Activated CD4-positive, alpha-beta T cell treated with anti-CD3 and anti-CD28 coated beads for 36 hours (primary cell): ENCODE measurements at places on chromosomes 2 and 18.

GRCh38 chr2:204472375-204472774 lies 72.9 kb upstream of the PARD3B start:
- no peak for DNase-seq

DNA sequence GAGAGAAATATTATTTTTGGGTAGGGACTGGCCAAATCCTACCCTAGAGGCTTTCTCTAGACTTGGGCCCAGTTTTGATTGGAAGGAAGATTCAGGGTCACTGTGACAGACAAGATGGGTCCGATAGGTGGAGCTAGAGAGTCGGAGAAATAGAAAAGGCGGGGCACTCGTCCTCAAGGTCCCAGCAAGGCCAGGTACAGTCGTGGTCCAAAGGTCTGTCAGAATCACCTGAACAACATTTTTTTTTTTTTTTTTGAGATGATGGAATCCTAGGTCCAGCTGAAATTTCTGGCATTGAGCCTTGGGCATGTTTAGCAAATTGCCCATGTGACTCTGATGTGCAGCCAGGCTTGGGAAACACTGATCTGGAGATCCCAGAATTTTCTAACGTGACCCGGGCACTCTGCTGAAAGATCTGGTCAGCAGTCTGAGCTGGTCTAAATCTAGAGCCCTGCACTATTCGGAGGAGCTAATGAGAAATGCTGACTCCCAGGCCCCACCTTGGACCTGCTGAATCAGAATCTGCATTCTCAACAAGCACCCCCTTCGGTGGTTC lies 23.0 kb upstream of the NTSR2 start:
- peak; percentile 77 for DNase-seq

DNA sequence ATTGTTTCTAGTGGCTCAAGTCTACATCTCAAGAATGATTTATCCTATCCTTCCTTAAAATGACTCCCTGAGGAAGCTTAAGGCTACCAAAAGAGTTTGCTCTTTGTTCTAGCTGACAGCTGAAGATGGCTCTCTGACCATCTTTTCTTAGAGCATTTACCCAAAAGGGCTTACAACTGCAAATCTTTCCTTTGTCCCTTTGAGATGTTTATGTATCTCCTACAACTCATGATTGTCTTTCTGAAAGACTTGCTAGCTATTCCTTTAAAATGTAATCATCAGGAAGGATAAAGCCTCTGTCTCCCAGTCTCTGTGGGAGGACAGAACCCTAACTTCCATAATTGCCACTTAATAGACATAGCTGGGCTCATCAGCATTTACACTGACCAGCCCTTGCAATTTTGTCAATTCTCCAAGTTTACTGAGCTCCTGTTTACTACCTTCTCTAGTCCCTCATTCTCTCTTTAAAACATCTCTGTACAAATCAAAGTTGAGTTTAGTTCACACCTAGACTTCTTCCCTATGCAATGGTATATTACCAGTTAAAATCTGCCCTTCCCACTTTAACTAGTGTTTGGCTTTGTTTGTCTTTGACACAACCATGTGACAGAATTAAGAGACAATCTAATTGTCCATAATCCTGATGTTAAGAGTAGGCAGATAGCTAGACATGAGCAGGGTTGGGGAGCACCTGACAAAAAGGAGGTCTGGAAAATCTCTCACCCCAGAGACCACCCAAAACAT lies 188.2 kb downstream of the PTH2R start:
- no peak for DNase-seq

DNA sequence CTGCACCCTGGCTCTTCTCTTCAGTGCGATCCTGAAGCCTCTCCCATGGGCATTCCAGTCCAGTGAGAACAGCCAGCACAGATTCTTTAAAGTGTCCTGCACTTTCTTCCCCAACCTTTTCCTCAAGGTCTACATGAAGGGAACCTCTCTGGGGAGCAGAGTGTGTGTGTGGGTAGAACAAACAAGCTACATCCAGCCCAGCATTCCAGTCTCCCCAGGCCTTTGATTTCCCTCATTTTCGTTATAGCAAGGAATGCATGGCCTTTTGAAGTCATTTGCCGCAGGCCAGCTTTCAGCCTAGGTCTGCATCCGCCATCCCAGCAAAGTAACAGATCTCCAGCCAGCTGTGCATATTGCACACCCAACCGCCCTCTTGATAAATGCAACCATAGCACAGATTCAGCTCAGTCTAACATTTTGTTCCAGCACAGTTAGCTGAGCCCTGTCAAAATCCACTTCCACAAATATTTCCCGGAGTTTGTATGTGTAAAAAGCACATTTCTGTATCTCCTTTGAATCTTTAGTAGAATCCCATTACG lies 44.6 kb downstream of the CD8B2 start:
- no peak for DNase-seq

DNA sequence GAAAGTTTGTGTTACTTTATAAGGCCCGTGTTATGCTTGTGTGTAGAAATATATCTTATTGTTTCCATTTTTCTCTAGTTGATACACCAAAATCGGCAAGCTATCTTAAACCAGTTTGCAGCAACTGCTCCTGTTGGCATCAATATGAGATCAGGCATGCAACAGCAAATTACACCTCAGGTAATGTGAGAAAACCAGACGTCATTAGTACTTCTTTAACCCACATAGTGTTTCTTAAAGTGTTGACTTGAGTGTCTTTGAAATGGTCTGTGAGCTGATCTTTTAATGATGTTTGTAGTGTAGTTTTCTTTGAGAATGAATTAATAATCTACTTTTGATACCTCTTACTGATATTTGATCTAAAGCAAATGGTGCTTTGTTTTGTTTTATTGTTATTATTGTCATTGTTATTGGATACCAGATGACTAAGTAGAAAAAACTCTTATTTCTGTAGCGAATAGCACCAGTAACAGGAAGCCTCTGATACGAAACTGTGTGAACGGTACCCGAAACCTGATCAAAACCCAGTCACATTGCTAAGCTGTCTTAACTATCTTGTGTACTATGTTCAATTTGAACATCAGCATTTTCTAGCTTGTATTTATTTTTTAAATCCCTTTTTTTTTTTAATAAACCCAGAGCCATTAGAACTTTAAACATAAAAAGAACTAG lies 53.7 kb downstream of the PTRHD1 start:
- DNase-seq = no peak

DNA sequence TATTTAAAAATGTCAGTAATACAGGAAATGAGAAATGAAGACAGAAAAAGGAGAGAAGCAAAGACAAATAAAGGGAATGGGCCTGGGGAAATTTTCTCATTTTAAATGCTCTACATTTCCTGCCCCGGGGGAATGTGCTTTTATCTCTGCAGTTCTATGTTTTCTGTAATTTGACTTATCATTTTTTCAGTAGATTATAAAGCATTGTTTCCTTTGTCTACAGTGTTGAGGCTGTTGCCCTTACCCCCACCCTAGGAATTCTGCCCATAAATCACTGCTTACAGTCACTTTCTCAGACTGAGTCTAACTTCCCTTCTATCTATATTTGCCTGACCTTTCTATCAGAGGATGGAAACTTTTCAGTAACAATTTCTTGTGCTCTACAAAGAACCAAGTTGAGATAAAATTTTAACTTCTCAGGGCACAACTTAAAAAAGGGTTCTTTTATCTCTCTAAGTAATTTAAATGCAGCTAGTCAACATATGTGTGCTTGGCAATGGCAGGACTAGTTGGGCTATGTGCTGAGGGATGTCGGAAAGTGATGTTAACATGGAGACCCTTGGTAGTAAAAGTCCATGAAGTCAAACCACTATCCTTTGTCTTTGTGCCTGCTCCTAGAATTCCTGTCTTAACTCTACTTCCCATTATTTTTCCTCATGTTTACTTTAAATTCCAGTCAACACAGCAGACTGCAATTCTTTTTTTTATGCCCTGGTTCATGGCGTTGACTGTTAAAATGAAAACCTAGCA lies 146.5 kb upstream of the MMADHC start:
- DNase-seq = no peak

DNA sequence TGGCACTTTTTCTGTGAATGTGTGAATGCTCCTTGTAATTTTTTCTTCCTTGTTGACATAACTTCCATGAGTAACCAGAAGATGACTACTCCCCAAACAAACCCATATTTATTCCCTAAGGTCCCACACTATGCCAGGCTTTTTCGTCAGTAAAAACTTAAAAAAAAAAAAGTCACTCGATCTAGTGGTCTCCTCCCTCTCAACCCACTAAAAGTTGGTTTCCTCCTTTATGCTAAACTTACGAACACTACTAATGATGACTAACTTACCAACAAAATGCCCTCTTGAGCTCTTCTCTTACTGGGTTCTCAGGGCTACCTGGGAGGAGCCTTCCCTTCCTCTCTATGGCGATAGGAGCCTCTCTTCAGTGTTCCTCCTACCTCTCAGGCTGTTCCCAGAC lies 18.2 kb downstream of the ACVR1 start:
- DNase-seq = no peak

DNA sequence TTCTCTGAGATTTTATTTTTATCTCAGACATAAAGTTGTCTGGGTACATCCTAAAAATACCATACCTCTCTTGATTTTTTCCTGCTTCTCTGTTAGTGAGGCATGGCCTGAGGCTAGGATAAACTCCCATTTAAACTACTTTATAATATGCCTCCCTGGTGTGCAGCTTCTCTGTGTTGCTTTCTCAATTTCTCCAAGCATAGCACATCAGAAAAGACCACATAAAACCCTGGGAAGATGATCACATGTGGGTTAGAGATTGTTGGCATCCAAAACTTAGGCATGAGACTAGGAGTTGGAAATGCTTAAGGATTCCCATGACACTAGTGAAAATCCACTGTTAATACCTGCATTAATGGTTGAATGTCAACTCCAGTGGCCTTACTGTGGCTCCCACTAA lies 254.6 kb downstream of the RND3 start:
- DNase-seq = no peak

DNA sequence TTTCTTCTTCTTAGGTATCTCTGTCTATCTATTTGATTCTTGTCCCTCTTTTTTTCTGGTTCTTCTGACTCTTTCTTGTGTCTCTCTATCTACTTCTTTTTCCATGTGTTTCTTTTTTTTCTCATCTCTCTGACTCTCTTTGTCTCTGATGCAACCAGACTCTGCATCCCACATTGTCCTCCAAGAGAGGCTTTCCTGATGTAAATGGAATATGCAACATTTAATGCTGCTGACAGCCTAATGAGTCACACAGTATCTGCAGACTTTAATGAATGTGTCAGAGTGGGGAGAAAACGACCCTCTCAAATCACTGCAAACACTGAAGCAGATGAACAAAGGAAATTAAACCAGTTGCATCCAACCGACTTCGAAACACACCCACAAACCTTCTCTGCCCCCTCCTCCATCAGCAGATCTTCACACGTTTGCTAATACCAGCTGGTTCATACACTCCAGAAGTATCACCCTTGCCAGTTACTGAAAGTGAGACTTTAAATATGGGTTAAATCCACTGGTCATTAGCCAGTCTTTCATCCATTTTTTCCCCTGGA lies 351.5 kb downstream of the TXNL1 start:
- DNase-seq = no peak

- no peak for DNase-seq
These were observed 13.2 kb upstream of the RAPGEF4 start for GRCh38 chr2:172722481-172722880.

DNA sequence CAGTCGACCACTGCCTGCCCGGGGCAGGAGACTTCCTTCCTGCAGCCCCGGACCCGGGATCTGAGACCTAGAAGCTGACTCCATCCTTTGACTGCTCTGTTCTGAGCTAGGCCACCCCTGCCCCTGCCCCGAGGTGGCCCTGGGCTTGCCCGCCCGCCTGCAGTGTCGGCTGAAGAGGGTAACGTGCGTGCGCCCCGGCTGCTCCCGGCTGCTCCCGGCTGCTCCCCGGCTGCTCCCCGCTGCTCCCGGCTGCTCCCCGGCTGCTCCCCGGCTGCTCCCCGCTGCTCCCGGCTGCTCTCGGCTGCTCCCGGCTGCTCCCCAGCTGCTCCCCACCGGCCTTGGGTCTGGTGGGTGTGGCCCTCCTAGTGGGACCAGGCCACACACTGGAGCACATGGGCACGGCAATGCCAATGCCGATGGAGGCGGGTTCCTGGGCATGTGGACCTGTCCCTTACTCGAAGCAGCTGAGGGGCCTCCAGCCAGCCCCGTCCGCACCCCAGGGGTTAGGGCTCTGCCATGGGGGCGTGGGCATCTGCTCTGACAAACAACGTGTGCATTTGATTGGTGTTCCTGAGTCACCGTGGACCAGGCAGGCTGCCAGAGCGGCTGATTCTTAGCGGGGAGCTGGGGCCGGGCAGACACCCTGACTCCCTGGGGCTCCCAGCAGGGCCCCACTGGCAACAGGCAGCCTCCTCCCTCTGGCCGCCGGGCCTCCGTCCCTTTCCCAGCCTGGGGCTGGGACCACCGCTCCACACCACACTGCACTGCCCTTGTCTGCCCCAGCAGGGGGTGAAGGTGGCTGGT lies 2.0 kb upstream of the GAL3ST2 start:
- DNase-seq = no peak

- DNase-seq = no peak
These were observed 67.2 kb downstream of the CUL3 start for GRCh38 chr2:224517963-224518362.

DNA sequence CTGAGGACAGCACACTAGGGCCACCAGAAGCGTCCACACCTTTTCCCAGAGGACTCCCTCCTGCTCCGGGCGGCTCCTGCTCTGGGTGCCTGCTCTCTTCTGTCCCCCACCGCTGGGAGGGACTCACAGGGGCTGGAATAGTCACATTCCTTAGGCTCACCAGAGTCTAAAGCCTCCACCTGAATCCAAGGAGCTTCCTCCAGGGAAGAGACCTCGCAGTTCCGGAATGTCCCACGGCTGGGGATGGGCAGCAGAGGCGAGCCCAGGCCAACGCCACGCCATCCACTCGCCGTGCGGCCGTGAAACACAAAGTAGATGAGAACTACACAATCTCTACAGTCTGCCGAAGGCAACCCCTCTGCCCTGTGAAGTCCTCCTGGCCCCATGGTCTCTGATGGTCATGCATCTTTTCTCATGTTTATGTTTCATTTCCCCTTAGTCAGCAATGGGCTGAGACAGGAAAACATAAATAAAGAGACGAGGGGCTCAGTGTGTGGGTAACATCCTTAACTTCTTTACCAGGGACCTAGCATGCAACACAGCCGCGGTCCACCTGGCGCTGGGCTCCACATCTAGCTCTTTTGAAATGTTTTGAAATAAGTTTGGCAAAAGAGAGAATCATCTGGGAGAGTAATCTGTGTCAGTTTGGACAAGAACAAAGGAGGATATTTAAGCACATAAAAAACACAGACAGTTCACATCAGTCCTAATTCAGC lies 98.4 kb downstream of the PXDN start:
- DNase-seq = no peak

GRCh38 chr18:48356151-48356745 lies 52.9 kb downstream of the ZBTB7C start:
- DNase-seq = no peak

DNA sequence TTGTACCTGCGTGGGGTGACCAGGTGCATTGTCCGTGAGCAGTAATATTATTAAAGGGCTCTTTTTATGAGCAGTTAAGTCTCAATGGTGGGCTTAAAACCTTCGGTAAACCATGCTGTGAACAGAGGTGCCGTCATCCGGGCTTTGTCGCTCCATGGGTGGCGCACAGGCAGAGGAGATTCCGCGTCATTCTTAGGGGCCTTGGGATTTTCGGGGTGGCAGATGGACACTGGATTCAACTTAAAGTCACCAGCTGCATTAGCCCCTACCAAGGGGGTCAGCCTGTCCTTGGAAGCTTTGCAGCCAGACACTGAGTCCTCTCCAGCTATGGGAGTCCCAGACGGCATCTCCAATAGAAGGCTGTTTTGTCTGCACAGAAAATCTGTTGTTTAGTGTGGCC lies 107.7 kb downstream of the NFATC1 start:
- peak; percentile 6 for DNase-seq
